ENCODE measurements at places on chromosomes 11 and 22.

GRCh38 chr11:82796998-82797961, 63.6 kb upstream of the FAM181B start:
- DNase-seq = no peak

- no peak for DNase-seq
These were observed 74.1 kb upstream of the CHRM4 start for GRCh38 chr11:46465683-46466082.

- no peak for DNase-seq
These were observed 87.0 kb downstream of the BDNF start for GRCh38 chr11:27612932-27613880.

- DNase-seq = no peak
These were observed 128.6 kb downstream of the SLC17A6 start for GRCh38 chr11:22466809-22467208.

- no peak for DNase-seq
These were observed 26.6 kb upstream of the IL10RA start for GRCh38 chr11:117959438-117960149.

- DNase-seq = no peak
These were observed 11.9 kb upstream of the OR8D2 start for GRCh38 chr11:124331873-124332272.

DNA sequence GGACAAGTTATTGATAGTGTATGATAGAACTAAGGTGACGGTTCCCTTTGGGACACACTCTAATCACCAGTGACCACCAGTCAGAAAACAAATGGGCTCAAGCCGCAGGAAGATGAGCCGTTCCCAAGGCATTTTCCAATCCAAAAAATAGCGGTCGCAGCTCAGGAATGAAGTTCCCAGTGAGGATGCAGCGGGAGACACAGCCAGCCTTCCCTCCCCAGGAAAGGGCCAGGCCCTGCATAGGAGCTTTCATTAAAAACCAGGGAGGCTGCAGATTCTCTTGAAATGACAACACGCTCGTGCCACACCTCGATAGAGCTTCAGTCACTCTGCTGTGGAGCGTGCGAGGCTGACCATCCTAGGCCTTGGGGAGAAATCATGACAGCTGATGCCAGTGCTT, 65.8 kb upstream of the WNT7B start:
- no peak for DNase-seq

- DNase-seq = no peak
These were observed 47.8 kb downstream of the ARRB1 start for GRCh38 chr11:75303544-75304224.

GRCh38 chr22:22903355-22903777, 15.8 kb downstream of the IGLL5 start:
- DNase-seq = no peak

DNA sequence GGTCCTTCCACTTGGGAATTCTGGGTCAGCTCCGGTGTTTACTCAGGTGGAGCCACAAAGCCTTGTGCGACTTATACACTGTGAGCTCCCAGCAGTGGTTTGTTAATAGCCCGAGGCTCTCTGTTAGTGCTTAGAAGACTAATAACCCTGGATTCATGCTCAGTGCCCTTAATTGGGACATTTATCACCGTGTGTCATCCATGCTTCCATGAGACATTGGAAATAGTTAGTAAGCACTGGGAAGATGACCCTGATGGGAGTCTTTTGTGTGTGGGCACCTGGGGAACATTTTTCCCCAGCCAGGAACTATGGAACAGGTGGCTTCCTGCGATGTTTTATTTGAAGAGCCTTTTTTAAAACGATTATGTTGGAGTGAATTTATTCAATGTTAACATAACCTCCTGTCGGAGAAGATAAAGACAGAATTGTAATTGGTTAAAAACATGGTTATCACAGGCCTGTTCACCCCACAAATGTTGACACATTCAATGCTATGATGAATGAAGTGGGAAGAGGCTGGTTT, 188.9 kb downstream of the MYO18B start:
- DNase-seq = no peak

DNA sequence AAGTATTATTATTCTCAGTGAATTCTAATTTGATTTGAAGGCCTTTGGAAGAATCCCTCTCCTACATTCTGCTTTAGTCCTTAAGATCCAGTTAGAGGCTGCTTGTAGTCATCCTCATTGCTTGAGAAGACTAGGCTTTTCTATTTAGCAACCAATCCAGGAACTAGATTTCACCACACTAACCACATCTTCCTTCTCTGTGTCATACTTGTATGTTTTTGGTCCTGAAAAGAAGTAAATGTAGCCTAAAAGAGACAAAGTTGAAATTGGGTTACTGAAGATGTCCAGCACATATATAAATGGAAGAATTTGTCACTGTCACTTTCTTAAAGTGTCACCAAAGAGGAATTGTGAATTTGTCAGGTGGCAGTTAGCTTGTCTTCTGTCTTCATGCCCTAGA, 46.6 kb upstream of the MMP7 start:
- DNase-seq = no peak

DNA sequence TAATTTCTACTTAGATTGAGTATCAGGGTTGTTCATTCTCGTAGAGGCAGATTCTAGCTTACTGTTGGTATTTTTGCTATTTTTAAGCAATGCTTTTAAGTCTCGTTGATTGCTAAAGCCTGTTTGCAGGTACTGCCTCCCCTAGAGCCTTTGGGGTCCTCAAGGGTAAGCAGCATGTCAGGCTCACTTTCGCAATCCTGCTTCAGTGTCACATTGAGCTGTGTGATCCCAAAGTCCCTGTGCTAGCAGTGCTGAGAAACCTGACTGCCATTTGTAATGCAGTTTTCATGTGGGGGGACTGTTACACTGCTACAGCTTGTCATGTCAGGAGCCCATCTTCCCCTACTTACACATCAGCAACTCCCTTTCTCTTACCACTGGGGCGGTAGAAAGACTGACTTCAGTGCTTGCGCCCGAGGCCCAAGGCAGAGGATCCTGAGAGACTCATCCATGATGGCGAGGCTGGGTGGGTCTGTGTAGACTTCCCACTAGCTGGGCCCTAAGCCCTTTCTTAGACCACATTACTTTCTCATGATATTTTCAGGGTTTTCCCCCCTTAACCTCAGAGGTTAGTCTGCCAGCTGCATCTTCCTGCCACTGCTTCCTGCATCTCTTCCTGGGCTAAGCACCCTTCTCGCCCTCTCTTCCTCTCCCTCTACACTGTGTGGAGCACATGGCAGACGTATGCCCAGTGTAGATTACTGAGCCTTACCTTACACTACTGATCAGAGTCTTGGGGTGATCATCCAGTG, 40.8 kb upstream of the ST14 start:
- no peak for DNase-seq

- DNase-seq = no peak
These were observed 219.9 kb downstream of the HIPK3 start for GRCh38 chr11:33476945-33477606.

DNA sequence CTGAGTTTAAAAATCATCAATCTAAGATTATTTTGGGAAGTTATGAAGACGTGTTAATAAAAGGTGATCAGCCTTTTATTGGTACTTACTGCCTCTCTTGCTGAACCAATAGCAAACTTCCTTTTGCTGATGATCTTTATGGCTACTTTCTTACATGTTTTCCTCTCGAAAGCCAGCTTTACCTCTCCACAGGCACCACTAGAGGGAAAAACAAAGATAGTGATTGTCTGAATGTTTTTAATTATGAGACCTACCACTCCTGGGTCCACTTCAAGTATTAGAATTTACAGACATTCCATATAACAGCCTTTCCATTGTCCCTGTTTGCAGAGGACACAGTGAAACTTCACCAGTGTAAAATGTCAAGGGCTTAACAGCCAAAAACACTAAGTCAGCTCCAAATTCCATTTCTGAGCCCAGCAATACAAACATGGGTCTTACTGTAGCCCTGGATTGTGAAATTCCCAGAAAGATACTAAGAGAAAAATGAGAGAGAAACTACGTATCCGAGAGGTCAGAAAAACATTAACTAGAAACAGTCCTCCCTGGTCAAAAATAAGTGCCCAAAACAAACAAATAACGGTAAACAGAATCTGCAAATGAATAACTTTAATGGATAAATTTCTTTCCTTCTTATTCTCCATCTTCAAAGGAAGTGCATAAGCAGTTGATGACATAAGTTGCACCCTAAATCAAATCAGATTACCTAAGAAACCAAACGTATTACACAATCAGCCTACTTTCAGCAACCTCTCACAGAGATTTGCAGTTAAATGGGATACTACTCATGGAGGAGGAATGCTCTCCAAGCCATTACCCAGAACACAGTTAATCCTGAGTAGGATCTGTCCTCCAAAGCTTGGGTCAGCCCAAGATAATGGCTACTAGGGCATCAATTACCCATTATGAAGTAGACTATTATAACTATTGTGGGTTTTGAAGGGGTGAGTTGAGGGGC, 29.5 kb downstream of the CHEK2 start:
- DNase-seq = no peak

- no peak for DNase-seq
These were observed 68.3 kb downstream of the DDIAS start for GRCh38 chr11:82969811-82970210.

GRCh38 chr11:67482275-67482826, 475 bp upstream of the AIP start:
- no peak for DNase-seq

DNA sequence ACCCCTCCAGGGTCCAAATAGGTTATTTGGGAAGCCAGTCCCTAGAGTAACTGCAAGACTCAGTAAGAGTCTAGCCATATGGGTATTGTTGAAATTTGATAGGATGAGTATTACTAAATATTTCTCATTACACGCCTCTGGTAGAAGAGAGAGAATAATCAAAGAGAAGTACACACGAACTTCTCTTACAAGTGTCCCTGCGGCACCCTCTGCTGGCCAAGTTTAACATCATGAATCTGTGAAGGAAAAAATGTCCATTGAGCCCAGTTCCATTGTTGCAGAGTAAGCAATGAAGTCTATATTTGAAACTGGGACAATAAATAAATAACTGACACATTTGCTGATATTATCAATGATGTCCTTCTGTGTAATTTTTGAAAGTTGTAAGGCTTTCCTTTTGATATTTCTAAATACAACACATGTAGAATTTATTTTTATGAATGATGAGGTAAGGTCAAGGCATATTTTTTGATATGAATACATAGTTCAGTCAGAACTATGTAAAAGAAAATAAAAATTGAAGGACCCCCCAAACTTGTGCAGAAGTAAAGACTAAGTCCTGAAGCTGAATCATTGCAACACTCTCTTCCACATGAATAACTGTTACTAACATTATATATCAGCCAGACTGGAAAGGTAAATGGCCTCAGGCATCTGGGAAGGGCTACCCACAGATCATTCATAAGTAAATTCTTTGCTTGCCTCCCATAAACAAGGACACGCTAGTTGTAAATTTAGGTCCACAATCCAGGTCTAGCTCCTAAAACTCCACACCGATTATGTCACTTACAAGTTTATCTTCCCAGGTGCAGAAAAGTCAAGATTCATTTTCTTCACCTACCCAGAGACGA, 10.0 kb downstream of the OR51L1 start:
- DNase-seq = peak; percentile 18

- peak; percentile 51 for DNase-seq
These were observed 29.9 kb downstream of the GUCY1A2 start for GRCh38 chr11:106988151-106989077.

GRCh38 chr22:17167486-17167885, 8.4 kb upstream of the HDHD5 start:
- no peak for DNase-seq

- no peak for DNase-seq
These were observed 27.0 kb upstream of the AMOTL1 start for GRCh38 chr11:94741022-94741679.

DNA sequence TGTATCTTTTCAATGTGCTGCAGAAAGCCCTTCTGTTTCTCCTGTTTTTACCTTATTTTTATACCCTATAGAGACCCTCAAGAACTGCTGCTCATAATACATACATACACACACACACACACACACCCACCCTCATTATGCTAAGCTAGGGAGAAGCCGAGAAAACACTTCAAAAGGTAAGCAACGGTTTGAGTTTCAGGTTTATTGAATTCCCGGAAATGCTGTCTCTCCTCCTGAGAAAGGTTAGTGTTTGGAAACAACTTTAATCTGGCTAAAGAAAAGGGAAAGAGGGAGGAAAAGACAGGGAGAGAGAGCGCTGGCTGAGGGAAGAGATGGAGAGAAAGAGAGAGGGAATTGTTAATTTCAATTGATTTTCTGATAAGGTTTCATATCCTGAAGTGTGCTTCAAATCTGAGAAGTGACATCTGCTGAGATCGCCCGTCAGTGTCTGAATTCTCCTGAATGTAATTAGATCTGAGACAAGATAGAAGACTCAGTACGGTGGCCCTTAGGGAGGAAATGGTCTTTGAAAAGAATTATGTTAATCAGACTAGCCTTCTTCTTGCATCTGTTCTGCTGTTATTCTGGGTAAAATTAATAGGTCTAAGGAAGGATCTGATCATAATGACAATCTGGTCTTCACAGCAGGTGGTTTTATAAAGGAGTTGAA, 169.1 kb downstream of the NXPE2 start:
- DNase-seq = no peak

- DNase-seq = no peak
These were observed 5.4 kb downstream of the TMPRSS13 start for GRCh38 chr11:117923773-117924172.

DNA sequence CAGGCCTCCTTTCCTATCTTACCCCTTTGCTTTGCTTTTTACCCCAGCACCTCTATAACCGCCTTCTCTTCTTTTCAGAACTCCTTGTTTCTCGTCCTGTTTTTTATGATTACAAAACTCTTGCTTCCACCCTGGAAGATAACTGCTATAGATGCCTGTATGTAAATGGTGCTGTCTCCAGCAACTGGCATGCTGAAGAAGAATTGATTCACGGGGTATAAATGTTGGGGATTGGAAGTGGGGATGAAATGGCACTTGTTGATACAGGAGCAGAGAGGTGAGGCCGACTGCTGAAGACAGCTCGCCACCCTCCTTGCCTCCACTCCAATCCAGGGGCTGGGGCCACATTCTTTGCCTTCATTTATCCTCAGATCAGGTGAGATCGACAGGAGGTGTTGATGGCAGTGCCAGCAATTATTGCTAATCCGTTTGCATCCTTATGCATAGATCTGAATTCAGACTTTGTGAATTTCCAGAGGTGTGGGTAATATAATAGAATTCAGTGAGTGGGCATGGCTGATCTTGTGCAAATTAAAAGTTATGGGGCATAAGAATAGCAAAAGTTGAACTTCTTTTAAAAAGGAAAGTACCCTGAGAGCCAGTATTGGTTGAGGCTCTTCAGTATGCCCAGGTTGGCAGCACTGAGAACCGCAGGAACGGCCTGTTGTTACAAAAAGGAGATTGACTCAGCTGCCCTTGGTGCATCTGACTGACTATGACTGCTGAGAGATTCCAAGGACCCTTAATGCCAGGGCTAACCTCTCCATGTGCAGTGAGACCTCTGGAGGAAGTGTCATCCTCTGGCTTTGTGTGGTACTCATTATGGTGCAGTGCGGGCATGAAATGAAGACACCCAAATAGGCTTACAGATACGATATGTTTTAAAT, 5.3 kb downstream of the NEAT1 start:
- DNase-seq = no peak

GRCh38 chr11:118856314-118856713, 27.4 kb upstream of the CXCR5 start:
- DNase-seq = no peak

DNA sequence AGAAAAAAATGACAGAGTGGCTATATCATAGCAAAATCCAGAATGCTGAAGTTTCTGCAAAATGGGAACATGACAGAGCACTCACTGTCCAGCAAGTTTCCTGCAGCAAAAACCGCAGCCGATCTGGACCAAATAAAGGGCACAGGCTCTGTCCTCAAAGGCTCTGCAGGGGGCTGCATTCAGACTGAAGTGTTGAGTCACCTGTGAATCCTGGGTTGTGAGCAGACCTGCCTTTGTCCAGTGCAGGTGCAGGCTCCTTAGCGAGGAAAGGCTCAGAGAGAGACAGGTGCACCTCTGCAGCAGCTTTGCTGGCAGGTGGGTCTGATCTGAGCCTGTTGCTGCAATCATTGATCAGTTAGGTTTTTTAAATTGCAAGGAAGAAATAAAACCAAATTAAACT, 29.3 kb upstream of the NFAM1 start:
- no peak for DNase-seq

Measured in urinary bladder (tissue), 4 donors.